ENCODE measurements at places on chromosomes 7 and 10.

GRCh38 chr10:110483633-110484032 lies 14.1 kb upstream of the DUSP5 start:
- H3K27me3 ChIP-seq = no peaks in the 10 kb centered on the region
- DNase-seq = no peak
- no peak overlapping the region for H3K27ac ChIP-seq
- H3K4me1 ChIP-seq = no peaks in the 10 kb centered on the region
- H3K36me3 ChIP-seq = no peaks in the 10 kb centered on the region

DNA sequence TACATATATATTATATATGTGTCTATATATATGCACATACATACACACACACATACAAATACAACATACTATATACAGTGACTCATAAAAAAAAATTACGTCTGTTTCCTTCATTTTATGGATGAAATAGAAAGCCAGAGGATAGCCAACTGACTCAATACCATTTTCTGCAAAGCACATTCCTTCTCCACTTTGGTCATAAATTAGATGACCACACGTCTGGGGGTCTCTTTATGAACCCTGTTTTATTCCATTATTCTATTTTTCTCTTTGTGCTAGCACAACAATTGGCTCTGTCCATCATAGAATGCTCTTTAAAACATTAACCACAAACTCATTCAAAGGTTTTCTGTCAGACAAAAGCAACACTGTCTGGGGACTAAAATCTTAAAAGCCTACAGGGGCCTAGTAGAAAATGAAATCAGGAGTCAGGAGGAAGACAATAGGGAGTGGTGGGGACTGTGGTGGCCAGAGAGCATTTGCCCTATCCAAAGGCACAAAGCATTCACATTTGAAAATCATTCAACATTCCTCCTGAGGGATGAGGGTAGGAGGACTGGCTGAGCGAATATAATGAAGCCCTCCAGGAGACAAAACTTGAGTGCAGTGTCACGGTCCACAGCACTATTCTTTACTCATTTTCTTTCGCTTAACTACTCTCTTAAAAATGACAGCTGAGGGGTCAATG lies 4.3 kb downstream of the CUBN start:
- H3K27me3 ChIP-seq = no peaks in the 10 kb centered on the region
- no peak overlapping the region for H3K27ac ChIP-seq
- no peak for DNase-seq

DNA sequence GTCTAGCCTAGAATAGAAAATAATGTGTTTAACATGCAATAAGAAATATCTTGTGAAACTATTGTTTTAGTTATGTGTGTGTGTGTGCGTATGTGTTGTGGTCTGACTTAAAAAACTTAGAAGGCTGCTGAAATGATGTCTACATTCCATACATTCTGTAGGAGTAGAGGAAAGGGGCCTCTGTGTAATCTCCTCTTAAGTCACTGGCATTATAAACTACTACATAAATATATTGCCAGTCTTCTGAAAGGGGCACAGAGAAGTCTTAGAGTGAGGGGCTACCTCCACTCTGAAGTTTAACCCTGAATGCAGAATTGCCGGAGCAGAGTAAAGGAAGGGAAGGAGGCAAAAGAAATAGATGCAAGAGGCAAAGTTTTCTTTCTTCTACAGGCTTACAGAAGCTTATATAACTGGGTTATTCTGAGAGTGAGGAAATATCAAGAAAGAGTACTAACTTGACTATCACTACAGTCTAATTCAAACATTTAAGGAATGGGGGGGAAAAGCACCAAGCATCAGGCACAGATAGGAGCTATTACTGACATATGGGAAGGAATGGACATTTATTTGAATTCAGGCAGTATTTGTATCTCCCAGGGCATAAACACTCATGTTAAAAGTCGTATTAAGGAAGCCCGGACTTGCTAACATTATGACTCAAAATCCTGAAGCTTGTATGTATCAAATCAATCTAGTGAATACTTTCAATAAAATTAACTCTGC lies 75.7 kb downstream of the DNAJC1 start:
- no peak for DNase-seq
- H3K4me1 ChIP-seq = no peaks in the 10 kb centered on the region
- H3K36me3 ChIP-seq = no peaks in the 10 kb centered on the region
- H3K27me3 ChIP-seq = no peaks in the 10 kb centered on the region

- no peak overlapping the region for H3K4me3 ChIP-seq
- no peaks in the 10 kb centered on the region for H3K36me3 ChIP-seq
- no peaks in the 10 kb centered on the region for H3K4me1 ChIP-seq
- H3K27ac ChIP-seq = no peak overlapping the region
- DNase-seq = no peak
- no peaks in the 10 kb centered on the region for H3K27me3 ChIP-seq
These were observed 68.1 kb downstream of the PRPF18 start for GRCh38 chr10:13654846-13655245.

- no peak for DNase-seq
- no peaks in the 10 kb centered on the region for H3K27me3 ChIP-seq
- no peaks in the 10 kb centered on the region for H3K36me3 ChIP-seq
- H3K4me3 ChIP-seq = no peak overlapping the region
- H3K27ac ChIP-seq = no peak overlapping the region
- no peaks in the 10 kb centered on the region for H3K4me1 ChIP-seq
These were observed 74.5 kb downstream of the PRKAG2 start for GRCh38 chr7:151802469-151802846.

DNA sequence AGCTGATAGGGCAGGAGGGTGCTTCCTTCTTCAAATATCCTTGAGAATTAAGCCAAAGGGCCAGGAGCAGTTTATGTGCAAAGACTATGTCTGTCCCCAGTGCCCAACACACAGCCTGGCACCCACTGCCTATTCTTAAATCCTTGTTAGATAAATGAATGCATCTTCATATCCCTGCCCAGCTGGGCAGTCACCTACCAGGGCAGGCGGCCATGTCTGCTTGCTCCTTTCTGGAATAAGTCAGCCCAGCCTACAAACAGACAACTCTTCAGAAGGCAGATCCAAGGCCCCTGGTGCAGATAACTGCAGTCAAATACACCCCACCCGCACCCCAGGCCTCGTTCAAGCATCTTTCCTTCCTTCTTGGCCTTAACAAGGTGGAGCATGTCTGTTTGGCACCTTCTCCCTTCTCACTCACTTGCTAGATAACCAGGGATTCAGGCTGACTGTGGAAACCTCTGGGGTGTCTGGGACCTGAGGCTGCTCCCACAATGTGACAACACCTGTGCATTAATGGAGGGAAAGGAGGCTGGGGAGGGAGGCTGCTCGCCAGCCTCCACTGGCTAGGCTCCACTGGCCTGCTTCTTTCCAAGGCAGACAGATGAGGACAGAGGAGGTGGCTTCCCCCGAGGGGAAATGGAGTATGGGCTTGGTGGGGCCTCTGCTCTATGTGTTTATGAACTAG lies 59.9 kb upstream of the COL13A1 start:
- no peaks in the 10 kb centered on the region for H3K4me1 ChIP-seq
- DNase-seq = no peak
- no peaks in the 10 kb centered on the region for H3K27me3 ChIP-seq
- H3K4me3 ChIP-seq = no peak overlapping the region

DNA sequence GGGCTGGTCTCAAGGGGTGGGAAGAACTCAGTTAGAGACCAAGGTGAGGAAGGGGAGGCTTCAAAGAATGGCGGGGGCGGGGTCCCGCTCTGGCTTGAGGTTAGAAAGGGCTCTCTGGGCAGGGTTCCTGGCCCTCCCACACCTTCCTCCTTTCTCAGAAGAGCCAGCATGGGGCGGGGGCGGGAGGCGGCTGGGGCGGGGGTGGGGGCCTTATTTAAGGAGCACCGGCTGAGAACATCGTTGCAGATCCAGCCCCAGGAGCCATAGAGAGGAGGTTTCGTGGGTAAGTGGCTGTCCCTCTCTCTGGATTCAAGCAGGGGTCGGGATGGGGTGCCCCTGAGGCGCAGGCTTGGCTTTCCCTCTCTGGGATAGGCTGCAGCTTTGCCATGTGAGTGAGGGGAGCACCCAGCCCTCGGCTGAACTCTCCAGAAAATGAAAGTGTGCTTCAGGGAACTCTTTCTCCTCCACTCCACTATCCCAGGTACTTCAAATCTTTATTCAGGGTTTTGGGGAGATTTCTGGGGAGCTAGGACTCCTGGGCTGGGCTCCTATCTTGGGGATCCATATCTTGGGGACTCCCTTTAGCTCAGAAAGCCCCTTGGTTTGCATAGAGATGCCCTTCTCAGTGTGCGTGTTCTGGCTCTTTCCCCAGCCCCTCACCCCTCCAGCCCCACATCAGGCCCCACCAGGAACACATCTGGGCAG lies 3.3 kb upstream of the CUEDC2 start:
- no peaks in the 10 kb centered on the region for H3K36me3 ChIP-seq
- H3K4me3 ChIP-seq = peak overlapping the region; percentile 56
- DNase-seq = no peak
- peaks cover 46% of the 10 kb centered on the region for H3K4me1 ChIP-seq
- H3K27me3 ChIP-seq = no peaks in the 10 kb centered on the region
- peak overlapping the region; percentile 67 for H3K27ac ChIP-seq

GRCh38 chr10:75417522-75417927 lies 13.9 kb upstream of the LRMDA start:
- DNase-seq = no peak
- H3K4me3 ChIP-seq = no peak overlapping the region
- no peaks in the 10 kb centered on the region for H3K27me3 ChIP-seq
- no peaks in the 10 kb centered on the region for H3K4me1 ChIP-seq
- H3K36me3 ChIP-seq = no peaks in the 10 kb centered on the region
- no peak overlapping the region for H3K27ac ChIP-seq

DNA sequence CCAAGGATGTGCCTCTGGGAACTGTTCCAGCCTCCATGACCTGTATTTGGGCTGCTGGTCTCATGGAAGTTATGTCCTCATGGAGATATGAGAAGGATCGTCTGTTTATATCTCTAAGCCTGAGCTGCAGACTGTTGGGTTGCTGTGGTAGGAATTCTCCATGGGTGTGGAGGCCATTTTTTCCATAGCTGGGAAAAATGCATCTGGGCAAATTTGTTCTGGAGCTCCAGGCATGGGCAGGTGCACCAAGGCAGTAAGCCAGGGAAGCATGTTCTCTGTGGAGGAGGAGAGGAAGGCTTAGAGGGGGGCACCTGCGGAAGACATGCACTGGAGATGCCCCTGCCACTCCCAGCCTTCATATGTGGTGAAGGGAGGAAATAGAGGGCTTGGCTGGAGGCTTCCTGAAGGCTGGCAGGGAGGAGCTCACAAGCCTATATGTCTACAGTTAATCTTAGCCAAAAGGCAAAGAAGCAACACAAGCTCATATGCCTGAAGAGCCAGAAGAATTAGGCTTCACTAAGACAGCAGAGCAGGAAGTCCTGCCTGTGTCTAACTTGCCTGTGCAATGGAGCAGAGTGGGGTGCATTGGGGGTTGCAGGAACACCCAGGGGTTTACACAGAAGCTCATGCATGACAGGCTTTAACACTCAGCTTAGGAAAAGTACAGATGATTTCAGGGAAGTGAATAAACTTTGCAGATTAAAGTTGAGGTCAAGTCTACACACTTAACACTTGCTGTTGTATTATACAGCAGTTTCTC lies 35.1 kb upstream of the CXCL12 start:
- no peaks in the 10 kb centered on the region for H3K36me3 ChIP-seq
- DNase-seq = no peak
- H3K4me3 ChIP-seq = no peak overlapping the region

- no peak overlapping the region for H3K4me3 ChIP-seq
- no peaks in the 10 kb centered on the region for H3K36me3 ChIP-seq
- no peak overlapping the region for H3K27ac ChIP-seq
- H3K27me3 ChIP-seq = no peaks in the 10 kb centered on the region
These were observed 255.7 kb downstream of the BUB3 start for GRCh38 chr10:123409884-123410283.

DNA sequence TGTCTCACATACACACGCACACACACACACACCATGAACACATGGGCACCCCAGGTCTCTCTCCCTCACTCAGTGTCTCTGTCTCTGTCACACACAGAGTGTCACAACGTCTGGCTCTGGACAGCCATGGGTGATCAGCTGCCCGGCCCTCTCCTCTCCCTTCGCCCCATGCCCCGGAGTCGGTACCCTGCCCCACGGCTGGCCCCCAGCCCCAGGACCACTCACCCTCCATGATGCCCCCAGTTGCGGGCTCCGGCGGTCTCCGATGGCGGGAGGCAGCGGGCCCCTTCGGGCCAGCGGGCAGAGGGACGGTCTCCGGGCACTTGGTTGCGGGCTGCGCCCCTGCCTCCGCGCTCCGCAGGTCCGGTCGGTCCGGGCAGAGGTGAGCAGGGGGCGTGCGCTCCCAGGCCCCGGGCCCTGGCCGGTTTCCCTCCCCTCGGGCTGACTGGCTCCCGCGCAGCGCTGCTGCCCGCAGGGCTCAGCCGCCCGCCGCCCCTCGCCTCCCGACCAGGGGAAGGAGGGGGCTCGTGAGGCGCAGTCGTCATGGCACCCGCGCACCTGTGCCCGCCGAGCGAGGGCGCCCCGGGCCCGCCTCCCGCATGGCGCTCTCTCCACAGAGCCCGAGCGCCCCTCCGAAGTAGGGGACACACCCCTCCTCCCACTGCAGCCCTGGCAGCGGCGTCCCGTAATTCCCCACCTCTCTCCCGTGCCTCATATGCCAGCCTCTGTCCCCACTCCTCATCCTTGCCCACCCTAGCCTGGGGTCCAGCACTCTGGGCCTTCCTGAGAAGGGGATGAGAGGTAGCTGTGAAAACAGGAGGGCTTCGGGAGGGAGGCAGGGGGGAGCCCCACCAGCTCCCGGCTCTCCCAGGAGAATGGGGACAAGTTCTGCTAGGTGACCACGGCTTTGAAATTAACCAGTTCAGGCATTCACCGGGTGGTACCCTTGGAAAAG lies at the start of gene NPFFR1:
Gene NPFFR1, minus strand, starts transcription at position 560 of the 955 bp plus-strand sequence. Its CDS starts 328 bp downstream, at position 232.
- H3K36me3 ChIP-seq = no peaks in the 10 kb centered on the region
- H3K27me3 ChIP-seq = peaks cover 31% of the 10 kb centered on the region
- no peaks in the 10 kb centered on the region for H3K4me1 ChIP-seq
- no peak within 1 kb of the TSS for H3K4me3 ChIP-seq
- no peak within 1 kb of the TSS for H3K27ac ChIP-seq

DNA sequence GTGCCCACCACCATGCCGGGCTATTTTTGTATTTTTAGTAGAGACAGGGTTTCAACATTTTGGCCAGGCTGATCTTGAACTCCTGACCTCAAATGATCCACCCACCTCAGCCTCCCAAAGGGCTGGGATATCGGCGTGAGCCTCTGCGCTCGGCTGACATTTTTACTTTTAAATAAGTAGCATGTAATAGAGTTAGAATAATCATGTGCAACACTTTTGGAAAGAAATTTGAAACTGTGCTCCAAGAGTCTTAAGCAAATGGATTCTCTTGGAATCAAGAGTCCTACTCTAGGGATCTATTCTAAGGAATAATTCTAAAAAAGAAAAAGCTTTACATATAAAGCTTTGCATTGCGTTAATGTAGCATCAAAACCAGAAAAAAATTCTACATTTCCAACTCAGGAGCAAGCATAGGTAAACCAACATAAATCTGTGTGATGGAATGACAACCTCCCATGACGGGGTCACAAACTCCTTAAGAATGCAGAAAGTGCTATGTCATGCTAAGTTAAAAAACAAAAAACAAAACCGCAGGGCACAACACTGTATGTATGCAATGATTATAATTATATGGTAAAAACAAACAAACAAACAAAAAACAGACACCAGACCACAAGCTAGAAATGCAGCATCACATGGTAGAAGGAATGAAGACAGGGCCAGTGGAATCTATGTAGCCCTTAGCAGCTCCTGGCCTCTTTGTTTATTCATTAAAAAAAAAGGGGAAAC lies 98.7 kb downstream of the RNF216 start:
- H3K27ac ChIP-seq = peak overlapping the region; percentile 9
- no peaks in the 10 kb centered on the region for H3K27me3 ChIP-seq

GRCh38 chr10:127526161-127526560 lies 22.9 kb upstream of the NPS start:
- H3K27me3 ChIP-seq = no peaks in the 10 kb centered on the region
- H3K4me3 ChIP-seq = no peak overlapping the region
- H3K4me1 ChIP-seq = no peaks in the 10 kb centered on the region
- H3K27ac ChIP-seq = no peak overlapping the region
- no peak for DNase-seq

GRCh38 chr7:151693140-151693539 lies 173.4 kb upstream of the RHEB start:
- DNase-seq = no peak
- no peaks in the 10 kb centered on the region for H3K4me1 ChIP-seq
- no peak overlapping the region for H3K4me3 ChIP-seq
